ENCODE measurements at places on chromosomes 1 and 21.

DNA sequence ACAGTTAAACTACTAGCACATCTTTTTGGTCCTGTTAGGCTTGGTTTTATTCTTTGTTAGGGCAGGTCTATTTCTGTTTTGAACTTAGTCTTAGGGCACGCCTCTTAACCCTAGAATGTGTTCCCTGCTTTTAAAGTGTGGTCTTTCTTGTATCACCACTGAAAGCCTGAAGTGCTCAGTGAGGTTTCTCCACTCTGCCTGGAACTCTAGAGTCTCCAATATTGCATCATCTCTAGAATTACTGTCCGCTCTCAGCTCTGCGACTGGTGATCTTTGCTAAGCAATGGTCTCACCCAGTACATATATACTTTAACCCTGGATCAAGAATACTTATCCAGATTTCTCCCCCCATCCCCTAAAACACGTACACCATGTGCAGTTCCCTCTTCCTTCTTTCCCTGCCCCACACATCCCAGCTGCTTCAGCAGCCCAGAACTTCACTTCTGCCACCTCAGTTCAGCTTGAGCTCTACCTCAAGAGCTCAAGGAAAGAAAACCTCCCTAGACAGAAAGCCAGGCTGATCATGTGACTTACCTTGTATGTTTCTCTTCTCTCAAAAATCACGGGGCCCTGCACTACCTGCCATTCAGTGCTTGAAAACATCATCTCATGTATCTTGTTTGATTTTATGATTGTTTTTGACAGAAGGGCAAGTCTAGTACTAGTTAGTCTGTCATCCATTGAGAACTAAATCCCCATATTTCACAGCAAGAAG, 59.9 kb downstream of the TENT5C start:
- no peak for DNase-seq

DNA sequence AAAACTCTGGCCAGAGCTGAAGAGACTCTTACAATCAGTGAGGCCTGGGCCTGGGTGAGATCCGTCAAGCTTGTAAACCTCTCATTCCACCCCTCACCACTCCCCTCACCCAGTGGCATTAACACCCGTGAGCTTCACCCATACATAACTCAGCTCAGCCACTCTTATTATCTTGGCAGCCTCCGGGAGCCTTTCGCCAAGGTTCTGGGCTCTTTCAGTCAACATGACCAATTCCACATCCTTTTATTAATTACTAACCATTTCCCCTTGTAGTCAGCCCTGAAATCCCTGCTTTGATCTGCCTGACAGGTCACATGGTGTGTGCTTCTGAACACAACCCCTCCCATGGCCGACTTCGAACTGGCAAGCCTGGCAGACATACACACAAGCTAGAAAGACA, 134.8 kb downstream of the SETD4 start:
- DNase-seq = no peak

GRCh38 chr1:160206421-160207117, 1.4 kb downstream of the PEA15 start:
- no peak for DNase-seq

DNA sequence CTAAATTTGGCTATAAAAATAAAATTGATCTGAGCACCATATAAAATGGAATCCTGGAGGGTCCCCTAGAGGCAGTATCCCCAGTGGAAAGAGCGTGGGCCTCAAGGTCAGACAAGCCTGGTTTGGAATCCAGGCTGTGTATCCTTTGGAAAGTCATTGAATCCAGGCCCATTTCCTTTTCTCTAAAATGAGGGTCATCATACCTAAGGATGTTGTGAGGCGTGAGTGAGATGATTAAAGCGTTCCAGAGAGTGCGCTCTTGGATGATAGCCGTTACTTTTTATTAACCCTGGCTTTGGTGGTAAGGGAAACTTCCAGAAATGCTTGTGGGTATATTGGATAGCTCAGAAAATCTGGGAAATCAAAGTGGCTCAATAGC, 683 bp upstream of the ZNF436 start:
- no peak for DNase-seq

DNA sequence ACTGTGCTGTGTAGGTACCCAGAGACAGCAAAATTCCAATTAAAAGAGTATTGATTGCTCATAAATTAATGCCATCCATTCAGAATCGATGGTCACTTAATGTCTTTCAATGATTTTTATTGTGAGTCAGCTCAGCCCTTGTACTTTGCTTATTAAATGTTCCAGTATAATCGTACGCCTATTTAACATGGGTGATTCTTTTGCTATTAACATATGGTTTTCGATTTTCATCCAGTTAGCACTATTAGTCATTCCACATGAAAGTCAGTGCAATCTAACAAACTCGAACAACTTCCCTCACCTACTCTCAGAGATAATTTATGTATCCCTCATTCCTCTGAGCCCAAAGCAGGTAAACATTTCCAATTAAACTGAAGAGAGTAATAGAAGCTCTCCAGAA, 109.6 kb upstream of the APP start:
- no peak for DNase-seq

- DNase-seq = no peak
Measured at GRCh38 chr1:156144742-156145141, 8.6 kb upstream of the SEMA4A start.

DNA sequence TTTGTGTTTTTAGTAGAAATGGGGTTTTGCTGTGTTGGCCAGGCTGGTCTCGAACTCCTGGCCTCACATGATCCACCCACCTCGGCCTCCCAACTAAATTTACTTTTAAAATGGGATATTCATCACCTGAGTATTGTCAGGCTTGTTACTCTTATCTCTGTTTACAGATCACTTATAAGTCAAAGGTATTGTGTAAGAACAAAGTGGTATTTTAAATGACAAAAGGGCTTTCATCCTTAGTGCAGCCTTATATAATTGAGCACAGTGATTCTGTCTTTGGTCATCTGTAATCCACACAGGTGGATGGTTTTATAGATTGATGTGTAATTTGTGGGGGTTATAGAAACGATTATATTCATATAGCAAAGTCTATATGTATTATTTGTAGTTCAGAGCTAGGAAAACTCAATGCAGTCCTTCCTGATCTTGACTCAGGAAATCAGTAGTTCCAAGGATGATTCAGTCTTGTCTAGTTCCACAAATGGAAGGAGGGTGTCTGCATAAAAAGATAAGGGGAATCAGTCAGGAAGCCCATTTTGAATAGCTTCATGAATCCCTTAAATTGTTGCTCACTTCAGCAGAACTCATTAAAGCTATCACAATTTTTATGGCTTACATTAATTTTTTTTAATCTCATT, 34.6 kb downstream of the STXBP3 start:
- no peak for DNase-seq

DNA sequence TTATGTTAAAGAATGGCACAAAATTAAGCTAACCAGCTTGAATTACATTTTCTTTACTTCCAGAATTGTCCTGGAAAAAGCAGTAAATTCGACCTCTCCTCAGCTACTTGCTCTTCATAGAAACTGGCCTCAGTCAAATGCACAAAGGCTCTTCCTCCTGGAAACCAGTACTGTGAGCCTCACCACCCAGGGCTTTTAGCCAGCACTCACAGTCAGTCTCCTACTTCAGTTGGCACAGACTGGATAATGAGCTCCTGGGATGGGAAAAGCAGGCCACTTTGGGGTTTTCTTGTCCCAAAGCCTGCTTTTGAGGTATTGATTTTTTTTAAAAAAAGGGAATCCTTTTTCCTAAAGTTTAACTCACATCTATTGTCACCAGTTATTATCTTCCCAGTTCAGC, 40.4 kb downstream of the SCYL3 start:
- DNase-seq = no peak

DNA sequence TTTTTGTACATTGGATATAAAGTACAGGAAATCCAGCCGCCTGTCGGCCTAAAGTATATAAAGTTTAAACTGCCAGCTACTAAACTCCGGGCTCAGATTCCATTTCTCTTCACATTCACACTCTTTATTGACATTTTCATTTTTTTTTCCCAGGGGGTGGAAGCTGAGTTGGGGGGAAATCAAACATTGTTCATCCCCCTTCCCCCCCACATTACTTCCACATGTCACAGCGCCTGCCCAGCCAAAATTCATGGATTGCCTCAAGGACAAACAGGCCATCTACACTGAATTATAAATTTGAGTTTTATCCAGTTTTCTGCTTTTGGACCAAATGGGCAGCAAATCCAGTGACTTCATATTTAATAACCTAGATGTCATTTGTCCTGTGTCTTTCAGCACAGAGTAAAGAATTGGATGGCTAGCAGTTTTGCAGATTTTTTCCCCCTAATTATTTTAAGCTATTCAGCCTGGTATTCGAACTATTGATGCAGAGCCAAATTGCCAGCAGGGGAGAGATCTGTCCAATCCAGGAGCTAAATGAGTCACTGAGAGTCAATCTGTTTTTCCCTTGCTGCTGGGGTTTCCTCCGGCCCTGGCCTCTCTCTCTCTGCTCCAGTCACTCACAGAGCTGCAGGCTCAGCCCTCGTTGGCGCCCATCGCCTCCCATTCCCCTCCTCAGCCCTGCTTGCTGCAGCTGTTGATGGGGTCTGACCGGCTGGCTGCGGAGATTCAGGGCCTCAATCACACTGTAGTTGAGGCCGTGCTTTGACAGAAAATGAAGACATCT, 98.0 kb downstream of the LMO4 start:
- peak; percentile 64 for DNase-seq

DNA sequence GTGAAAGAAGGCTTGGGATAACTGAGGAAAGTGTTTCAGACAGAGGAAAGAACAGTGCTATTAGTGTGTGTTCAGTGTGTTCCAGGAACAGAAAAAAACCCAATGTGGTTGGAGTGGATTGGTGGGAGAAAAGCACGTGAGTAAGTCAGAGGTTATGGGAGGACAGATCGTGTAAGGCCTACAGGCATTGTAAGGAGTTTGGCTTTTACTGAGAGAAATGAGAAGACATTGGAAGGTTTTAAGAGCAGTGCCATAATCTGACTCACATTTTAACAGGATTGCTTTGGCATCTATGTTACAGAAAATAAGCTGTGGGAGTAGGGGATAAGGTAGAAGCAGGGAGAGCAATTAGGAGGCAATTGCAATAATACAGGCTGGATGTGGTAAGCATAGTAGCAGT, 4.8 kb downstream of the ARPC5 start:
- no peak for DNase-seq

GRCh38 chr1:25531082-25531461, 12.3 kb upstream of the LDLRAP1 start:
- no peak for DNase-seq

DNA sequence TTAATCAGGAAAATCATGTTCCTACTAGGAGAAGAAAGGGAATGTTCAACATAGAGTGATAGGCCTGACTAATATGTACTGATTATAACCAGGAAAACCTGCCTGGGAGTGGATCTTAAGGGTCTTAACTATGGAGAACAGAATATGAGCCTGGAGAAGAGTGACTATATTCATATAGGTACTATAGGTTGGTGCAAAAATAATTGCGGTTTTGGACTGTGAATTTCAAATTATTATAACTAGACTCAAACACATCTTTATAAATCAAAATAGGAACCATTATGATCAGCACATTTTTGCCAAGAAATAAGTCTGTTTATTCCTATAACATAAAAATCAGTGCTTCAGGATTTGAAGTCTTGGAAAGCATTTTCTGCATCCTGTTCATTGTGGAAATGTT, 189.8 kb upstream of the ADAMTS5 start:
- DNase-seq = no peak

- DNase-seq = no peak
Measured at GRCh38 chr1:10916991-10917390, 95.5 kb upstream of the TARDBP start.

- no peak for DNase-seq
Measured at GRCh38 chr1:204069887-204070286, 3.0 kb upstream of the SOX13 start.

GRCh38 chr1:31152181-31152795, 86.8 kb upstream of the PUM1 start:
- no peak for DNase-seq

DNA sequence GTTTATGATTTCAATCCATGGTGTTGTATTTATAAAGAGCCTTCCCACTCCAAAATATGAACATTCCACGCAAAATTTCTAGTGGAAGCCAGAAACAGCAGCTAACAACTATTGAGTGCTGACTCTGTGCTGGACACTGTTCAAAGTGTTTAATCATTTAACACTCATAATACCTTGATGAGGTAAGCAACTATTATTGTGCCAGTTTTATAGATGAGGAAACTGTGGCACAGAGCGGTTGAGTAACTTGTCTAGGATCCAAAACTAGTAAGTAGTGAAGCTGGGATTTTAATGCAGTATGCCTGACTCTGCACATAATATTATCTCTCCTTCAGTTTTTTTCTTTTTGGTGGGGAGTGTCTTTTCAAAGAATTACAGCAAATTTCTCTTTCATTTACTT, 228.3 kb downstream of the SLC35F3 start:
- no peak for DNase-seq

DNA sequence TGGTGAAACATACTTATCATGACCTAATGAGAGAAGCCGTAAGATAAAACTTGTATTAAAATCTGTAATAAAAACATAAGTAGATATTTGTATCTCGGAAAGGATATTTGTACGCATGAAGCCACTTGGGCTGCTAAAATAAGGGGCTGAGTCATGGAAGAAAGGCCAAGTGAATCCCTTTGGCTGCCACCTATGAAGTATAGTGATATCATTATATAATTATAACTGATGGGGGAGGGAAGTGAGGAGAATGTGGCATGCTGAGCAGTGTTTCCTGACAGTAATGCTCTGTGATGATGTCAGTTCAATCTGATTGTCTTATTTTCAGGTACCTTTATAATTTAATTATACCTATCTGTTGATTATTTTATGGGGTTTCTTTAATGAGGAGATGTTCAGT, 13.6 kb downstream of the RWDD3 start:
- no peak for DNase-seq

DNA sequence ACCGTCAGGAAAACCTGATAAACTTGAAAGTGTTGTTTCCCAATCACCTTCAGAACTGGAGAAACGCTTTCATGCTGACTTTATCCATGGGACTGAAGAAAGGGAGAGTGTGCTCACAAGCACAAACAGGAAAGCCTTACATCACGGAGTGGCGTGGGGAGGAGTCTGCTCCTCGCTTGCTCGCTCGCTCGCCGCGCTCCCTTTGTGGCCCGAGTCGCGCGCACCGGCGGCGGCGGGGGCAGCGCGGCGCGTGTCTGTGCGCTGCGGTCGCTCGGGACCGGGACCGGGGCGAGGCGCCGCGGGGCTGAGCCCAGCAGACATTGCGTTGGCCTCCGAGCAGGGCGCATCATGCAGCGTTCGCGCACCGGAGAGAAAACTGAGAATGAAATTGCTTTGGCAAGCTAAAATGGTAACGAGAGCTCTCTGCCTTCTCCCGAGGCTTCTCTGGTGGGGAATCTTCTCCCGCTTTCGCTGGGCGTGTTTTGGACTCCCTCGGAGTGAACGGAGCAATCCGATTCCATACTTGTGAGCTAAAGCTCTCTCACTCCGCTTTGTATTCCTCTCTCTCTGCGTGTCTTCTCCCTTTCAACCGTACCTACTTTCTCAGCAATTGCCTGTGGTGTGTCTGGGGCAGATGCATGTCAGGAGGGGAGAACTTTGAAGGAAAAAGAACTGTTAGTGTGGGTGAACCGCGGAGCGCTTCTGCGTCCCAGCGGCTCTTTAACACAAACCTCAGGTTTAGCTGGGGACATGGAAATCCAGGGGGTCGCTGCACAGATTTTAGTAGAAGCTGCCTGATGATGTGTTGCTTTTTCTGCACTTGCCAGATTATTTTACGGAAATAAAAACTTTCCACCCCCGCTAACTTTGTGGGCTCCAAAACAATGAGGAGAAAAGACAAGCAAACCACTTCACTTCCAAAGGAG, at the start of gene RGL1:
Gene RGL1 (plus strand): TSS at position 205 of the 926 bp plus-strand sequence. CDS start 178 bp downstream, at position 383.
- peak; percentile 69 for DNase-seq

- DNase-seq = no peak
Measured at GRCh38 chr1:53080041-53080440, 18.0 kb downstream of the PODN start.

GRCh38 chr1:57724535-57724934, 300.7 kb upstream of the DAB1 start:
- no peak for DNase-seq

Measured in ecto neural progenitor cell (in vitro differentiated cells).